Osteocyte (in vitro differentiated cells): ENCODE measurements at places on chromosomes 5 and 9. TPM values are rescaled to one million over a fixed set of nuclear protein-coding genes. Genes with fewer than 3 reads are reported as not detected.

GRCh38 chr9:6415266-6415665 lies 2.3 kb downstream of the UHRF2 start:
- H3K4me3 ChIP-seq: peak overlapping the region; percentile 90
- peaks cover 45% of the 10 kb centered on the region for H3K4me1 ChIP-seq
- H3K27ac ChIP-seq: peak overlapping the region; percentile 83
- DNase-seq: no peak
- peaks cover 1% of the 10 kb centered on the region for H3K27me3 ChIP-seq

The PGM5 gene
- not detected in 2 replicates for total RNA-seq

GRCh38 chr5:132368186-132368585 lies 1.3 kb upstream of the SLC22A5 start:
- H3K27me3 ChIP-seq: no peaks in the 10 kb centered on the region
- DNase-seq: no peak
- H3K27ac ChIP-seq: no peak overlapping the region
- no peak overlapping the region for H3K4me3 ChIP-seq

GRCh38 chr5:157518963-157519362 lies 56.6 kb downstream of the ADAM19 start:
- peaks cover 33% of the 10 kb centered on the region for H3K36me3 ChIP-seq
- H3K4me3 ChIP-seq: no peak overlapping the region
- H3K4me1 ChIP-seq: peaks cover 34% of the 10 kb centered on the region

The PDLIM4 gene
- 42.7 and 47.8 TPM in 2 replicates for total RNA-seq

The SUSD1 gene
- 13.4 and 15.0 TPM in 2 replicates for total RNA-seq

- H3K27ac ChIP-seq: peak overlapping the region; percentile 13
- DNase-seq: no peak
- H3K4me3 ChIP-seq: no peak overlapping the region
- no peaks in the 10 kb centered on the region for H3K27me3 ChIP-seq
- peaks cover 10% of the 10 kb centered on the region for H3K36me3 ChIP-seq
- peaks cover 37% of the 10 kb centered on the region for H3K4me1 ChIP-seq
These were observed 164.1 kb downstream of the PRR16 start for GRCh38 chr5:120628156-120628555.

The ABO gene
- total RNA-seq: not detected in 2 replicates

The PARP8 gene
- total RNA-seq: 23.9 and 24.8 TPM in 2 replicates

GRCh38 chr9:74953235-74953751 lies 581 bp upstream of the C9orf40 start:
- H3K4me1 ChIP-seq: peaks cover 12% of the 10 kb centered on the region
- H3K4me3 ChIP-seq: peak overlapping the region; percentile 84
- H3K27me3 ChIP-seq: no peaks in the 10 kb centered on the region
- H3K36me3 ChIP-seq: no peaks in the 10 kb centered on the region
- no peak for DNase-seq

The SPATA31C1 gene
- not detected in 2 replicates for total RNA-seq
